Fibroblast of skin of left quadriceps (primary cell): ENCODE measurements at places on chromosomes 3 and 15.

GRCh38 chr3:180036092-180036670 lies 556 bp downstream of the PEX5L start:
- no peak for DNase-seq

GRCh38 chr3:152621967-152622810 lies 212.7 kb upstream of the P2RY1 start:
- no peak for DNase-seq

DNA sequence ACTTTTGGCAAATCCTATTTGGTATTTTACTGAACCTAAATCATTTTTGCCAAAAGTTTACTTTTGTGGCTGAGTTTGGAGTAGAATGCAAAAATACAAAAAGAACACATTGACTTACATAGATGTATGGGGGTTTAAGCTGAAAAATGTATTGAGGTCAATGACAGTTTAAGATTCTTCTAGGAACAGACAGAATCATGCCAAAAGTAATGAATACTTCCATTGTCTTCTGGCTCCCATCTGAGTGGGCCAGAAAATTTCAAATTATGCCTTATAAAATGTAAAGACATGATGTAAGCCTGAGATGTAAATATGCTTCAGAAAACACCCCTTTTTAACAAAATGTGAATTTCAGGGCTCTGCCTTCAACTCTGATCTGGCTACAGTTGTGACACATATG lies 375.1 kb upstream of the DPH6 start:
- no peak for DNase-seq

DNA sequence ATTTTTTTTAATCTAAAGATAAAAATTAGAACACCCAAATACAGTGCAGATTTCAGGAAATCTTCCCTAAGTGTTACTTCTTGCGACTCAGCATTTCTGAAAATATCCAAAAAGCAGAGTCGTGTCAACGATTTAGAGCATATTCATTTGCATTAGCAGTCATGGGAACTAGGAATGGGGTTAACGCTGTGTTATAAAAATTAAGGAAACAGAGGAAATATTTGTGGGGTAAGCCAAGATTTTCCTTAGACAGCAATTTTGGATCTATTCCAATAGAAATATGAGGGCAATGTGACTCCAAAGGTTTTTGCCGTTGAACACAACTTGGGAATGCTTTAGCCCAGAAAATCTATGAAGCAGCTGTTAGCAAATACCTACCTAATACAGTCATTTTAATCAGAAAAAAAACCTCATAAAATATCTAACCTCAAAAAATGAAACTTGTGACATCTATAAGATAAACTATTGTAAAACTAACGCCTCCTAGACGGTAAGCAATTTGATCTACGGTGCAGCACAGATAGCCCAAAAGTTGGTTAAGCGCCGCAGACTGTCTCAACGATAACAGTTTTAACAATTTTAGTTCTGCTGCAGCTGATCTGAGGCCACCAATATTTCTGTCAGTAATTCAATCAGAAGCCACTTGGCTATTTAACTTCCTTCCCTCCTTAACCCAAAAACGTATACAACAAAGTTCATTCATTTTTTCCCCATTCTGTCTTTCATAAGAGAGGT lies 5.8 kb upstream of the ATP11B start:
- DNase-seq = peak; percentile 72

GRCh38 chr15:63439536-63440264 lies 58.1 kb upstream of the CA12 start:
- no peak for DNase-seq

- DNase-seq = no peak
Measured at GRCh38 chr3:82054849-82055248, 293.4 kb upstream of the GBE1 start.

DNA sequence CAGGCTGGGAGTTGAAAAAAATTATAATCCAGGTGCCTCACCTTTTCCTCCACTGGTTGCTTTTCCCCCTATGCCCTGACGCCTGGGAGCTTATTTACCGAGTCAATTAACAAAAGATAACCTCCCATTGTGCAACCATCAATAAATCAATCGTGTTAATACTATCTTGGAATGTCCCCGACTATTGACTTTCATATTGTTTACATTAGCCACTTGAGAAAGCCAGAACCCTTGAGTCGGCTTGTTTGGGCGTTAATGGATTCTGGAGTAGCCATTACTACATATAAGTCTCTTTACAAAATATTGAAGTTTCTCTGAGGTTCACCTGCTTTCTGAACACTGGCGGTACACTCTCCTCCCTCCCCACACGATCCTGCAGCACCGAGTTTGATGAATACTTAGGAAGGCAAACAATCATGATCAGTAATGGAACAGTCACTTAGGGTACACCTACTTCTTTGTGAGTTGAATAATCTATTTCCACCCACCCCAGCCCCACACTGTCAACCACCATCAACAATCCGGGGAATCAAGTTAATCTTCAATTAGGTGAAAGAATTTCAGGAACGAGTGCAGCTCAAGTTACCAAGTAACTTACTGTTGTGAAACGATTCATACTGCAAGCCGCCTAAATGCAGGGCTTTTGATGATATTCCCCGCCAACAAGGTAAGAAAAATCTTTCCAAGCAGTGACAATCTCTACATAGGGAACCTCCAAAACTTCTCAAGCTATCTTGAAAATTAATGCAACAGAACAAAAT lies 159.3 kb upstream of the NR2F2 start:
- DNase-seq = no peak

DNA sequence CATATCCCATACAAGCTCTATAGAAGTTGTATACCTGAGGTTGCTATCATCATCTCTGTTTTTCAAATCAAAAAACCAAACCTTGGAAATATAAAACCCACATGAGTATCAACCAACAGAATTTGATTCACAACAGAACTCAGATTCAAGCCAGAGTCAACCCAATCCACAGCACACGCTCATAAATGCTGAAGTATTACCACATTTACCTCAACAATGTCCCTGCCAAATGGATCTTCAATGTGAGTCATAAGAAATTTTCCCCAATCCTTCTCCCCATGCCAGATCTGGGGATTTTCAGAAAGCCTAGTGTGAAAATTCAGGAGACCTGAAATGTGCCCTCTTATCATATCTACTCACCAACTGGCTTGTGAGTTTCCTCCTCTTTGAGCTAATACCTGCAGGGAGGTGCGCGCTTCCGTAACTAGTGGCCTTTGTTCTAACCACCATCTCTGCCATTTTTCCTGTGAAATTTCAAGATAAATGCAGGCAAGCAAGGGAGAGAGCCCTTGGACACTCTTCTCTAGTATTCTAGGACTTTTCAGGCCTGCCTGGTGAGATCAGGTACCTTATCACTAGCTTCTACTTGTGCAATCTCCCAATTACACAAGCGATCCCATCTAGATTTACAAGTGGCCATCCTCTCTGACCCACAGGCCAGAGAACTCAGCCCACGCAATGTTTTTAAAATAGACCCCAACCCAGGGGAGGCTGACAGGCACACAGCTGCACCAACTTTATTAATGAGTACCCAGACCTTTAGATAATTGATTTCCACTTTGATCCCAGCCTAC lies 1076.9 kb upstream of the CFAP20DC start:
- DNase-seq = no peak

DNA sequence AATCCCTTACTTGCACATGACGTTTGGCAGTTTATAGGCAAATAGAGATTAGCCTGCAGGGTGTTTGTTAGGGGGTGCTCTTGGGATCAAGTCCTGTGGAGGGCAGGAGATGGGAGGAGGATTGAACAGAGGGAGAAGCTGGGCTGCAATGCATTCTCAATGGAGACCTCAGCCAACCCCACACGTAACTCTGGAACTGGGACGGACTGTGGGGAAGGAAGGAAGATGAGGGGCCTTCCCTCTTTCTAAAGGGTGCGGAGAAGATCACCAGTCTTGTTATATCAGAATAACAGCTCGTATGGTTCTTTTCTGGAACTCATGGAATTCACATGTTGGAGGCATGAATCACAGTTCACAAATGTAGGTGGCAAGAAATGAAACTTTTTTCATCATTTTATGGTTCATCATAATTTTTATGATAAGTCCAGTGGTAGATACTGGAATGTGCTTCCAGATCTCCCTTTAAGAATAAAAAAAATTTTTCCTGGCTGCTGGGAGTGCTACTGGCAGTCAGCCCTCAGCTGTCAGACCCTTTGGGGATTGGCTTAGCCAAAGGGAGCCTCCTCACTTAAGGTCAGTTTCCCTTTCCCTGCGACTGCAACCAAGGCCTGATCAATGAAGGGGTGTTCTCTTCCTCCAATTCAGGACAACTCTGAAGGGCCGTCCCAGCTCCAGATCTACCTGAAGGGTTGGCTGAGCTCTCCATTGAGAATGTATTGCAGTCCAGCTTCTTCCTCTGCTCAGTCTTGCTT lies 20.5 kb upstream of the LYZL4 start:
- DNase-seq = no peak

DNA sequence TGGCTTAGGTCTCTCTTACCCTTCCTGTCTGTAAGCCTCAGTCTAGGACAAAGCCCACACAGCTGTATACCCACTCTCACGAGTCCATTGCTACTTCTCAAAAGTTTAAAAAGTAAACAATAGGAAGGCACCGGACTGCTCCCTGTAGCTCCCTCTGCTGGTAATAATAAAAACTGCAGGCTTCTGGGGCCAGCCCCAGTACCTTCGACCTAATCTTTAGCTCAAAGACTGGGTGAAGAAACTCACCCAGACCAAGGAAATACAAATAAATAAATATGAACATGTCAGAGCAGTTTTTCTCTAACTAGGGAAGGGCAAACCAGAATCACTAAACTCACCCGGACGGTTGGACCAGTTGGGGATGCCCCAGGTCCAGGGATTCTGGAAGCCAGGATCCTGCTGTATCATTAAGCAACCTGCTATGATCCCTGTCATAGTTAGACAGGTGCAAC lies 5.0 kb downstream of the FAM219B start:
- DNase-seq = no peak

DNA sequence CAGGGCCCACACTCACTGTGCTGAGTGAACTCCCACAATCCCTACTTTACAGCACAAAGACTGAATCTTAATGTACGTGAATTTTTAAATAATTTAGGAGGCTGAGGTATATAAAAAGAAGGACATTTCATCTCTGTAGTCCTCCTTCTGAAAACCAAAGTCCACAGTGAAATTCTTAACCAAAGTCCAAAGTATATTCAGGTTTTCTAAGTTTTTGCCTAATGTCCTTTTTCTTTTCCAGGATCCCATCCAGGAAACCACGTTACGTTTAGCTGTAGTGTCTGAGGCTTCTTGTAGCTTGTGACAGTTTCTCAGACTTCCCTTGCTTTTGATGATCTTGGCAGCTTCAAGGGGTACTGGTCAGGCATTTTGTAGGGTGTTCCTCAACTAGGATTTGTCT lies 44.5 kb downstream of the SCAP start:
- no peak for DNase-seq

DNA sequence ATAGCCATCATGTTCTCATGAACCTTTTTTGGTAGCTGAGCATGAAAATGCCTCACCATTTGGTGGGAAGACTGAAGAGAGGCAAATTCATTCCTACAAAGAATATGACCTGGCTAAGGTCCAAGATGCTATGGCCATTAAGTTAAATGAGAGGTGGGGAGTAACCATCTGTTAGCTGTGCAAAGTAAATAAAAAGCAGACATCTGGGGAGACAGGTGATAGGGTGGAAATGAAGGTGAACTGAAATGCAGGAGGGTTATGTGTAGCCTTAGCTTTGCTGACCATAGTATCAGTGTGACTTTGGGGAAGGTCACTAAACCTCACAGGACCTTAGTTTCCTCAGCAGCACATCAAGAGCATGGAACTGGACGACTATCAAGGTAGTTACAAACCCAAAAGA lies 111.0 kb upstream of the STRIT1 start:
- no peak for DNase-seq

DNA sequence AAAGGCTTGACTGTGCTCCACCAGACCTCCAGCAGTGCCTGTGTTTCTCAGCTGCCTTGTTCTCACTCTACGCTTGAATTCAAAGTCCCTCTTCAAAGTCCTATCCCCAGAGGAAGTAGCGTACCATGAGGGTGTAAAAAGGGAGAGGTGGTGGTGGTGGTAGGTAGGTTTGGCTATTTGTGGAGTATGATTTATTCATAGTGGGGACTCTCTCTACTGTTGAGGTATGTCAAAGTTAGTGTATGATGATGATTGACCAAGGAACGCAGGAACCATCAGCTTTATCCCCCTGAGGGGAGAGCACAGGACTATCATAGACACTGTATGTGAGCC lies 137.9 kb downstream of the GHSR start:
- no peak for DNase-seq

DNA sequence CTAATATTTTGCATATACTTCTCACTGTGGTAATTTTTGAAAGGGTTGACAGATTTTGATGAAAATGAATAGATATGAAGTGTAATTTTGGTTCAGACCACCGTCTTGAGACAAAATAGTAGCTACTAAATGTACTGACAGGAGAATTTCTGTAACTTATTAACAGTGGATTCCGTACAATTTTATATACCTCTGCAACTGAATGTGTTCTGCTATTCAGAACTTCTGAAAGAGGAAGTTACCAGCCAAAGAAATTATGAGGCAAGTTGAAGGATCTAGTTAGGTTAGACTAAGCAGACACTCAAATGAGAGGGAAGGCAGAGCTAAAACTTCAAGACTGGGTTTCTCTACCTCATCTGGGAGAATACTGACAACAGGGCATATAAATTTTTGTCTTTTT lies 29.4 kb downstream of the GAP43 start:
- no peak for DNase-seq

DNA sequence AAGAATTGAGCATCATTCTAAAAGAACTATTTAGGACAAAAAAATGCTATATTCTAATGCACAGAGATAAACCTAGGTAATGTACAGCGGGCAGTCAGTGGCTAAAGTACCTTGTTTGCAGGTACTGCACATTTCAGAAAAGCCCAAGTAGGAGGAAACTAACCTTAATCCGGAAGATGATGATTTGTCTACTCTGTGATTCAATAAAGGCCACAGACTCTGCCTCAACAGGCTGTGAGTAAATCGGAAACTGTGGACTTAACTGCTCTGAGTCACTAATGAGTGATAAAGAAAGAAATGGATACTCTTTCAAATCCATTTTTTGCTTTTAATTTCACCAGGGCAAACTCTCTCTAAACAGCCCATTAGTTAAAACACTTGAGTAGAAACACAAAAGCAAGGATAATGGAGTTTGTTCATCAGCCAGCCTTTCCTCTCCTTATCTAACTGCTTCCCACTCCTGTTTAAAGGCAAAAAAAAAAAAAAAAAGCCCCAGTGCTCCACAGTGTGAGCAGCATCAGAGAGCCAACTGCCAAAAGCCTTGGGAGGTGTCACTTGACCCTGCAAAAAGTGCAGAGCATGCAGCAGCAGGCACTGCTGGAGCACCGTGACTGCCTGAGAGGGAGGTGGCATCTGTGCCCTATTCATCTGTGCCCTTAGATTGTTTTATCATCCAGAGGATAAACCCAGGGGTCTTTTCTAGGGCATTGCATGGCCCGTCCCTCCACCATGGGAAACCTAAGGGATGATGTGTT lies 187.7 kb downstream of the SATB1 start:
- peak; percentile 9 for DNase-seq
